Activated gamma-delta T cell treated with Interleukin-2 at 50 U/mL for 16 hours (primary cell): ENCODE measurements at places on chromosomes 2 and 18.

- DNase-seq: no peak
Observed at GRCh38 chr2:190121971-190122370, 59.4 kb upstream of the MSTN start.

GRCh38 chr18:48153613-48154481 is 223.4 kb upstream of the SMAD2 start:
- no peak for DNase-seq

- no peak for DNase-seq
Observed at GRCh38 chr2:81078102-81078501, 773.5 kb upstream of the LRRTM1 start.

DNA sequence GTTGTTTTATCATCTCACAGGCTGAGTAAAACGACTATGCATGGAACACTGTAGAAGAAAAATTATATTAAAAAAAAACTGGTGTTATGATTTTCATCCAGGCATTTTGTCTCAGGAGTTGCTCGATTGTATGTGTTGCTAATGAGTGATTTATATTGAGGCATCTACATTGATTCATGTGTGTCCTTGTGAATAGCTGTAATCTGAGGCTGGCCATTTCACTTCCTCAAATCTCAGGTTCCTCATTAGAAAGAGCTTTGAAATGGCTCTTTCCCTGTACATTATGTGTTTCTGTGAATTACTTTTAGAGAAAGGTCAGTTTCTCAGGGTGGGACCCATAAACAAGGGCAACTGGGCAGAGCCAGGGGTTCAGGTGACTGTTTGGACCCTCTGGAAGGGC is 2.3 kb downstream of the IL18R1 start:
- DNase-seq: no peak

- no peak for DNase-seq
Observed at GRCh38 chr2:110800611-110801402, 68.4 kb downstream of the ACOXL start.

GRCh38 chr18:73976433-73976832 is 171.2 kb downstream of the FBXO15 start:
- no peak for DNase-seq

DNA sequence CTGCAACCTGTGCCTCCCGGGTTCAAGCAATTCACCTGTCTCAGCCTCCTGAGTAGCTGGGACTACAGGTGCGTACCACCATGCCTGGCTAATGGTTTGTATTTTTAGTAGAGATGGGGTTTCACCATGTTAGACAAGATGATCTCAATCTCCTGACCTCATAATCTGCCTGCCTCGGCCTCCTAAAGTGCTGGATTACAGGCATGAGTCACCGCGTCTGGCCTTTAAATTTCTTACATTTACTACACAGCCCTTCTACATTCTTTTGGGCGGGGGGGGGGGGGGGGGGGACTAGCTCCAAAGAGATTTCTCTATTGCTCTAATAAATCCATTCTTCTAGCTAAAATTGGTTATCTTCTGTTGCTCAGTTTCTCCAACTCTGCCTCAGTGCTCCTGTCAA is 964.9 kb upstream of the ACVR2A start:
- DNase-seq: no peak

DNA sequence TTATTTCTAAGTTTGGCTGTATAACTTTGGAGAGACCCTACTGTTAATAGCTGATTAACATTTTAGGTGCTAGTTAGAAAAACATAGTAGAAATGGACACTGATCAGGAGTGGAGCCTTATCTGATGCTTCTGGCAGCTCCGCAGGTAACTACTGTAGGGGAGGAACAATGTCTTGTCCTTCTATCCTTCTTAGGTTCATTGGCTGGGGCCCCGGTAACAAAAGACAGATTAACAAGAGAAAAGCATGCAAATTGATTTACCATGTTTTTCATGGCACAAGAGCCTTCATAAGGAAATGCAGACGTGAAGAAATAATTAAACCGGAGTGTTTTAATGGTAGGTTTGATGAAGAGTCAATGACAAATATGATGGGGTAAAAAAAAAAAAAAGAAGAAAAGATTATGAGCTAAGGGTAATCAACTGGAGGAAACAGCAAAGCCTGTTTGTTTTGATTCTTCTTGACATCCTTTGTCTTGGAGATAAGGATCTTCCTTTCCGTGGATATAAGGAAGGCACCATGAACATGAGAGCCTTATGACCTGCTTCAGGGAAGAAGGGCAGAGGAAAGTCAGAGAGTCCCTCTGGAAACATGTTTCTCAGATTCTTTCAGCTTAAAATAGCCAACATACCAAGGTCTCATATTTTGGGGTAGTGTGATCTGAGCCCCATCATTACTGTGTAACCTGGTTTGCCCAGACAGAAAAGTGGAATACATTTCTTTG is 62.4 kb upstream of the GCFC2 start:
- no peak for DNase-seq

GRCh38 chr2:151862700-151863099 is 34.5 kb upstream of the ARL5A start:
- DNase-seq: no peak

GRCh38 chr18:68533641-68534040 is 181.3 kb downstream of the TMX3 start:
- DNase-seq: no peak

GRCh38 chr2:102704531-102704930 is 57.3 kb upstream of the TMEM182 start:
- DNase-seq: no peak

GRCh38 chr2:148545390-148546256 is 98.9 kb upstream of the EPC2 start:
- DNase-seq: no peak

DNA sequence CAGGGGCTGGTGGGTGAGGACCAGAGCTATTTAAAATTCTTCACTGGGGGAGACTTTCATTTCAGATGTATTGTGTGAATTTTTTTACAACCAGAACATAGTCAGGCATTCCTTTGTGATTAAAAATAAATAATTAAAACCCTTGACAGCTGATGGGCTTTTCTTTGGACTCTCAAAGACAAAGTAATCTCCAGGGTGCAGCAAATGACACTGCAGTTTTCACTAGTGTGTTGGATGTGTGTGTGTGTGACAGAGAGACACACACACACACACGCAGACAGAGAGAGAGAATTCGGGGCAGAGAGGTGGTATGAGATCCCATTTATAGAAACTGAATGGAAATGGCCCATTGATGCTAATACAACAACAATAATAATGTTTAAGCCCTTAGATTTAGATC is 10.3 kb upstream of the GALNT14 start:
- no peak for DNase-seq
